ENCODE measurements at places on chromosomes 7 and 10.

DNA sequence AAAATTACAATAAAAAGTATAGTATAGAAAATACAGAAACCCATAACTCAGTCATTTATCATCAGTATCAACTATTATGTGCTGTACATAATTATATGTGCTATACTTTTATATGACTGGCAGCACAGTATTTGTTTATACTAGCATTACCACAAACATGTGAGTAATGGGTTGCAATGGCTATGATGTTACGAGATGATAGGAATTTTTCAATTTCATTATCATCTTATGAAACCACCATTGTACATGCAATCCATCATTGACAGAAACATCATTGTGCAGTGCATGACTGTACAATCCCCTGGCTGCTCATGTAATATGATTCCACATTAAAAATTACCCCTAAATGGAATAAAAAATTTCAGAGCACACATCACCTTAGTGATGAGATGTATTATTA, 55.7 kb upstream of the TMEM229A start:
- no peak for DNase-seq

GRCh38 chr10:110786172-110786571, 85.6 kb upstream of the PDCD4 start:
- DNase-seq = peak; percentile 9

GRCh38 chr10:5534880-5535856, 10.4 kb downstream of the CALML3 start:
- DNase-seq = no peak

DNA sequence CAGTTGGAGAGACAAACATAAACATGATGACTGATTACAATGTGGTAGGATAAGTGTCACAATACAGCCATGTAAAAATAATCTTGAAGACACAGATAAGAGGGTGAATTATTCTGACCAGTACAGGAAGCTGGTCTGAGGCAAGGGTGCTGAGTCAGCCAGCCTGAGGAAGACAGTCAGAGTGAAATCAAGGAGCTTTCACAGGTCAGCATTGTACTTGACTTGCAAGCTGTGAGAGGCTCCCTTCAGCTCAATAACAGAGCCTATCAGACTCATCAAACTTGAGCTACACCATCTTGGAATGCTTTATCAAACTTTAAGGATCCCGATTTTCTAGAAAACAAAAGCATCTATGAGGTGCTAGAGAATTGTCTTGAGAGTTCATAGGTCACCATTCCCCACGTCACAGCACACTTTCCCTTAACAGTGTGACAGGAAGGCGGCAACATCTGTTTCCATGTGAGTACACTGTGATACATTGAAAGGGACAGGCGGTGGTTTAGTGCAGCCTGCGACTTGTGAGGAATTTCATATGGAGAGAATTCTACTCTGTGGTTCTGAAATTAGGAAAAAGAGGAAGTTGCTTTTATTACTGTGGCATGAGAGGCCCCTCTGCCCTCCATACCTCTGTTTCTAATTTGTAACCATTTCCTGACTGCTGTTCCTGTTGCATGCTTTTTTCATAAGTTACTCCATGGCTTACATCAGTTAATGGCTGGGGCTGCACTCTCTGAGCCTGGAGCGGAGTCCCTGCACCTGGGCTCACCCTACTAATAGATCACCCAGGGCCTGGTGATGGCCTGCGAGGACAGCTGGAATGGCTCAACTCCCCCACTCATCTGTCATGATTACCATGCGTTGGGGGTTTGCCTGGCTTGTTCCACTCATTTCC, 417.1 kb downstream of the SUGCT start:
- peak; percentile 64 for DNase-seq

DNA sequence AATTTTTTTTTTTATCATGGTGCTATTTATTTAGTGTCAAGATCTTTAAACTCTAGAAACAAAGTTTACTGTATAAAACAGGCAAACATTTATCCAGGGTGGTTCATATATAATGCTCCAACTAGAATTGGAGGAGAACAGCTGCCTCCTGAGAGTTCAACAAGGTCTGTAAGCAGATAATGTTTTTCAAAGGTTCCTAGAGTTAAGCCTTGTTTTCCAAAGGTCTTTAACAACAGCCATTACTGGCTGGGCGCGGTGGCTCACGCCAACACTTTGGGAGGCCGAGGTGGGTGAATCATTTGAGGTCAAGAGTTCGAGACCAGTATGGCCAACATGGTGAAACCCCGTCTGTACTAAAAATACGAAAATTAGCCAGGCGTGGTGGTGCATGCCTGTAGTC, 316.7 kb downstream of the CCDC3 start:
- no peak for DNase-seq

DNA sequence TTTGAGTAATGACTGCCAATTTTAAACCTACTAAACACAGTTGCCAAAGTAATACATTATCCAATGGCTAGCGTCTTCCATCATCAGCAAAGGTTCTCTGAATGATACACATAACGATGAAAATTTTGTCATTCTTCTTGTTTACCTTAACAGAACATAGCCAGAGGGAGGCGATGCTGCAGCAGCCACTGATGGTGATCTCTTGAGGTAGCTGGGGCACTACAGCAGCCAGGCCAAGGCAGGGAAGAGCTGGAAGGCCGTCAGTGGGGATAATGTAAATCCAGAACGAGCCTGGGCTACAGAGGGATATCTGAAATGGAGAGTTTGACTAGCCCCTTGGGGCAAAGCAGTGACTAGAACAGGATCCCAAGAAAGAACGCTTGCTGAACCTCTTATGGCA, 38.8 kb downstream of the PRPS1L1 start:
- DNase-seq = no peak

- DNase-seq = no peak
Observed at GRCh38 chr10:102603946-102604345, 40.3 kb upstream of the TRIM8 start.

- DNase-seq = no peak
Observed at GRCh38 chr7:84981055-84981976, 205.5 kb downstream of the SEMA3D start.

GRCh38 chr7:1418505-1419309, 40.6 kb downstream of the MICALL2 start:
- no peak for DNase-seq

GRCh38 chr10:75755528-75755927, 324.1 kb downstream of the LRMDA start:
- no peak for DNase-seq

DNA sequence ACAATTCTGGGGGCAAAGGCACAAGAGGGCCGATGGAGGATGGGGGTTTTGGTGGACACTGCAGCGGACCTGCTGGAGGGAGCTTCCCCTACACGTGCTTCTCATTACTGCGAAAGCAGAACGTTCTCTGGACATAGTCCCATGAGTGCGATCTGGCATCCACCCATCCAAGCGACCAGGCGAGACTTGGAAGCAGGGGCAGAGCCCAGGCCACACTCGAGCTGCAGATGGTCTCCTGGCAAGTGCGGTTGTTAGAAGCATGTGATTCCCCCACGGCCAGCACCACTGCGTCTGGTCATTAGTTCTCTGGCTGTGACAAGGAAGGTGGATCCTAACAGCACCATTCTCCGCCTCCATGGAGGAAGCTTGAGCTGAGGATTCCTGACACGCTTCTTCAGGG, 118.4 kb upstream of the TCERG1L start:
- DNase-seq = no peak

GRCh38 chr10:24645784-24646183, 77.9 kb downstream of the ARHGAP21 start:
- DNase-seq = peak; percentile 30

- no peak for DNase-seq
Observed at GRCh38 chr7:99623091-99623693, 6.4 kb downstream of the ZSCAN25 start.

- no peak for DNase-seq
Observed at GRCh38 chr10:78378192-78378591, 344.5 kb downstream of the RPS24 start.

DNA sequence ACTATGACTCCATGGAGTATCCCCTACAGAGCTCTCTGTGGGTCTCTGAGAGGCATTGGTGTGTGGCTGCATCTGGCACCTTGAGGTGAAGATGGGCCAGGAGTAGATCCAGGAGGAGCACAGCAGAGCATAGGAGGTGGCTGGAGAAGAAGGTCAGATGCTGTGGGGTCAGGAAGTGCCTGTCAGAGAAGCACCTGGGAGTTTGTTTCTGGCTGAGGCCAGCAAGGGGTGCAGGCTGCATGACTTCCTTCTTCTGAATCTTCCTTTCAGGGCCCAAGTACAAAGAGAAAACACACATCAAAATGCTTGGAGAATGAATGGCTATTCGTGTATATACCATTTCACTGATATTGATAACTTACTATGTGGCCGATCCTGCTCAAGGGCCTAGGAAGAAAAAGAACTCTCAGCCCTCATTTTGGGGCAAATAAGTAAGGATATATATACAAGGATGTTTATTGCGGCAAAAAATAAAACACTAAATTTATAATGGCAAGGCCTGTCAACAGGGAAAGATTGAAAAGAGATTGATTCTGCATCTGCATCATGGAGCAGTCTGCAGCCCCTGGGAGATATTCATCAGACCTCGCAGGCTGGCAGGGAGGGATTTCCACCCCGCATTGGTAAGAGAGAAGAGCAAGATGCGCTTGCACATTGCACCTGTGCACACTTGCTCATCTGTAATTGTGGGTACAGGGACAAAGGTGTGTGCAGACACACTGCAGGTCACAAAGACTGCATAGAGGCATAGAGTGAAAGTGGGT, 39.2 kb downstream of the PTPRE start:
- no peak for DNase-seq

DNA sequence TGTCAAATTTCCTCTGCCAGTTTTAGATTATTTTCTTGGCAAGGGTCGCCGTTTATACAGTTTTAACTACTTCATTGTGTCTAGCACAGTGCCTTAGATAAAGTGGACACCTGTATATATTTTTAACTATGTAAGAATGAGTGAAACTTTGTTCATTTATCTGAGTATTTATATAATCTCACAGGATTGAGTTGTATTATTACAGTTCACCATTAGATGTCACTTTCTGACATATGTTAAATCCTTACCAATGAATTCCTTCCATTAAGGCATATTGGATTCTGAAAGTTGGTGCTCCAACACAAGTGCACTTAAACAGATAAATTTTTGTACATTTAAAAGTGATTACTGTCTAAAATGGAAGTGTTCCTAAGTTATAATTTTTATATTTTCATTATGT, 43.0 kb downstream of the ZMYND11 start:
- DNase-seq = peak; percentile 32

GRCh38 chr7:157508477-157508881, 171.7 kb downstream of the DNAJB6 start:
- DNase-seq = no peak

- DNase-seq = no peak
Observed at GRCh38 chr10:67664942-67665341, 31.1 kb downstream of the CTNNA3 start.

GRCh38 chr7:4718075-4718474, 36.0 kb downstream of the FOXK1 start:
- no peak for DNase-seq

- DNase-seq = no peak
Observed at GRCh38 chr7:39184391-39184790, 206.7 kb downstream of the POU6F2 start.

DNA sequence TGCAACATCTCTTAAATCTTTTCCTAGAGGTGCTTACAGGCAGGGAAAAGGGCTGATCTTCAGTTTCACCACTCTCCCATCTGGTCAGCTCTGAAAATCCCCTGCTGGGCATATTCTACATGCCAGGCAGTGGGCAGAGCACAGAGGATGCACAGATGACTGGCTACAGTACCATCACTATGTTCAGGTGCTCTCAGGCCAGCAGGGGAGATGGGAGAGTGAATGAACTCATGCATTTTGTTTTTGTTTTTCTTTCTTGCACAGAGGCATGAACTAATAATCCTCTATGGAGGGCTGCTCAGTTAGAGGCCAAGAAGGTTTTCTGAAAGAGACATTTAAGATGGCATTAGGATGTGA, 19.3 kb downstream of the ELMO1 start:
- no peak for DNase-seq

DNA sequence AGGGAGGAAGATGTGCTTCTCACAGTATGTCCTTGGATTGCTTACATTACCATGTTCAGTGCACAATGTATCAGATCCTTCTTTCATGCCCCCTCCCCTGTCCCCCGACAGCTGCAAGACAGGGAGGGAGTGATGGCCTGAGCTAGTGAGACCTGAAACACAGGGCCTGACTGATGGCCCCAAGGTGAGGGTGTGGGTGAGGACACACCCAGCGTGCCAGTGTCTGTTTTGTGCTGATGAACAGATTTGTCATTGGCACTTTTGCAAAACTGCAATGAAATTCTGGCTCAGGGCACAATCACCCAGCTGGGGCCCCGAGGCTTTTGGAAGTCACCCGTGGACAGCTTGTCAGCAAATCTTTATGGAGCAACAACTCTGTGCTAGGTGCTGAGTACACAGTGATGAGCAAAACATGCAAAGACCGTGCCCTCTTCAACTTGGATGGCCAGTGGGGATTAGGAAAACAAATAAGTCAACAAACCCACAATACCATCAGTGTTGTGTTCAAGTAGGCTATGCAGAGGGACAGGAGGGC, 59.4 kb upstream of the EMX2 start:
- no peak for DNase-seq

DNA sequence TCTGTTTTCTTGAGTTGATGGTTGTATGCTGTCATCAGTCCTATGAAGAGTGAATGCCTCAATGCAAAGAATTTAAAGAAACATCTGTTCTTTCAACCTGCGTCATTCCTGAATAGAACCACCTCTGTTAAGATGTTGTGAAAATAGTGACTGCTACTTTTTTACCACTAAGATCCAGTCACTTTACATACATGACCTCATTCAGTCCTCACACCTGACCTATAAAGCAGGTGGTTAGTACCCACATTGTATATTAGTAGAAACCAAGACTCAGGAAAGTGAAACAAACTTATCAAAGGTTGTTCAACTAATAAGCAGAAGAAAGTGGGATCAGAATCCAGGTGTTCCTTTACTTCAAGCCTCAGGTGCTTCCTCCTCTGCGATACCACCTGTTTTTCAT, 64.8 kb downstream of the ITGB8 start:
- no peak for DNase-seq

DNA sequence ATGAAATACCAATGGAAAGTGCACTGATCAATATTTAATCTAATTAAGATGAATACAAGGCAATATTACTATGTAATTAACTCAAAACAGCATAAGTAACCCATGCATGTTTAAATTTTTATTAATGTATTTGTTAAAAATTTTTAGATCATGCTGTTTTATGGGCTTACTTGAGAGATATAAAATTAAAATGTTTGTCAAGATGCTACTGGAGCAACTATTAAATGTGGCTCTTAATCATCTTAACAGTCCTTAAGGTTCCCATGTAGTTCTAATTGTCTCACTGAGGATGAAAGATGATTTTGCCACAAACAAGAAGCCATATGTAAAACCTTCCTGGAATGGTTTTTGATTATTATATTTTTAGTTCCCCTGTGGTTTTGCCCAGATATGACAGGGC, 897.1 kb downstream of the KCNMA1 start:
- no peak for DNase-seq

GRCh38 chr10:108872854-108873253, 1050.5 kb downstream of the XPNPEP1 start:
- no peak for DNase-seq

DNA sequence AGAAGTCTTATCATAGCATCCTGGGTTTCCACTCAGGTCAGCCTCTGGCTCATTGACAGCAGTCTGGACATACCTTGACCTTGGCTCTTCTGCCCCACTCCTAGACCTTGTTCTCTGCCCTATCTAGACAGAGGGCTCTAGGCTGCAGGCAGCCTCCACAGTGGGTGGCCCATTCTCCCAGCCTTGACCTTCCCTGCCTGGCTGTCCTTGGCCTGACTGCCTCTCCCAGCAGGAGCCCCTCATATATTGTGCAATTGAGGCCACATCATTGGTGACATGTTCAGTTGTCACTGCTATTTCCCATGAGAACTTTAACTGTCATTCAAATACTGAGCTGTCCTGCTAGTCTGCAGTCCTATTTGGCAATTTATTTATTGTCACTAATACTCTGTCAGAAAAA, 503.4 kb downstream of the PLXNA4 start:
- no peak for DNase-seq

GRCh38 chr7:87473192-87473591, 2.3 kb downstream of the ABCB4 start:
- DNase-seq = no peak
